ENCODE measurements at places on chromosomes 2 and 18.

DNA sequence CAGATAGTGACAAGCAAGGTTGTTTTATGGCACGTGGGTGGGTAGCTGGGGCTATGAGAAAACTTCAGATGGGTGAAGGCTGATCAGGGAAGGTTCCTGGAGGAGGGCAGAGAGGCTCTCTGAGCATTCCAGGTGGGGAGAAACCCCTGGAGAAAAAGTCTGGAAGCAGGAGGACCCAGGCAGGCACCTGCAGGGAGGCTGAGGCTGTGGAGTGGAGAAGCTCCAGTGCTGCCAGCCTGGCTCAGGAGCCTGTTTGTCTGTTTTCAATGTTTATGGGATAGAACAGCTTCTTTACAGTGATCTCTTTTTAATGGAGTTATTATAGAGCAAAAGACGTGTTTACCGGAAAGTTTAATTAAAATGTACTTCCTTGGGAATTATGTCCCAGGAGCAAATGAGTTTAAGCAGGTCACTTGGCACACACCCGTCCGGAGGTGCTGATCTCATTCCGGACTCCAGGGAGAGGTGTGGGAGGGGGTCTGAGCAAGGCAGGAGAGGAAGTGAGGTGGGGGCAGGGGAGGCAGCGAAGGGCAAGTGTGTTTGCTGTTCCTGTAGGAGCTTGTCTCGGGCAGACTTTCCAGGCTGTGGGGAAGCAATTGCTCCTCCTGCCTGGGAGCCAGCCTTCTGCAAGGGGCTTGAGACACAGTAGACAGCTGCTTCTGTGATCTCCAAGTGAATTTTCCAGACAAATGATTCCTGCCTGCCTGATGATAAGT lies 239.5 kb downstream of the MYCN start:
- no peak for DNase-seq

- no peak for DNase-seq
Observed at GRCh38 chr2:37507051-37507410, 162.6 kb downstream of the QPCT start.

DNA sequence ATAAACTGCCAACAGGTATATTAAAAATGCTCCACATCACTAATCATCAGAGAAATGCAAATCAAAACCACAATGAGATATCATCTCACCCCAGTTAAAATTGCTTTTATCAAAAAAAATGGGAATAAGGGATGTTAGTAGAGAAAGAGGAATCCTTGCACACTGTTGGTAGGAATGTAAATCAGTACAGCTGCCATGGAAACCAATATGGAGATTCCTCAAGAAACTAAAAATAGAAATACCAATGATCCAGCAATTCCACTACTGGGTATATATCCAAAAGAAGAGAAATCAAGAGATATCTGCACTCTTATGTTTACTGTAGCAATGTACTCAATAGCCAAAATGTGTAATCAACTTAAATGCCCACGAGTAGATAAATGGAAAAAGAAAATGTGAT lies 40.6 kb downstream of the ZRANB3 start:
- no peak for DNase-seq

DNA sequence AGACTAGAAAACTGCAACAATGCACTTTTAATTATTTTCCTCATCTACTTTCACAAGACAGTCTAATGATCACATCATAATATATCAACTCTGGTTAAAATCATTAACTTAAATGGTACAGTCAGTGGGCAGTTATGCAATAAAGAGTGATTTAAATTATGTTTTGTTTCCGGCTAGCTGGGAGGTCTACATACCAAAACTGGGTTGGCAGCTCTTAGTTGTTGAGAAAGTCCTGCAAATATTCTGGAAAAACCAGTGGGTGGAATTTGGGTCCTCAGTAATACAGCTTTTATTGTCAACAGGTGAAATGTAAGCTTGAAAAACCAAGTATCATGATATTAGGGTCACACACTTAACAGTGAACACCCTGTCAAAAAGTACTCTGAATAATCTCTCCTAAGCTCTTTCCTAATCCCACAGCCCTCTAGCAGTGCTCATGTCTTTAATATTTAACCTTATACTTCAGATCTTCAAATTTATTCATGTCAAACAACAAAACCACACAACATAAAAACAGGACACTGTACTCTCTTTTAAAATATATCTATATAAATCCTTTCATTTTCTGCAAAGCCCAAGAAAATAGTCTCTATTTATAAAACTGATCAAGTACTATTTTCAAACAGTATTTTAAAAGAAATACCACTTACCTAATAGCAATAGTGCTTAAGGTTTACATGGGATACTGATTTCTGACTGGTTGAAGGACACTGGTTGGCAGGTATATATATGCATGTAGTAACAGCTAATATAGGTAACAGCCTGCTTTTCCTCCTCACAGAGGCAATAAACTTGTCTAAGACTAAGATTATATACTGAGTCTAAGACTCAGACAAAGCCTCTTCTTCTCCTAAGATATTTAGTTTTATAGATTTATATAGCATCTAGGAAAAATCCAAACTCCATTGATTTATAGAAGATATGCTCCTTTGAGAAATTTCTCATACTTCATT lies 103.8 kb downstream of the GAREM1 start:
- no peak for DNase-seq

DNA sequence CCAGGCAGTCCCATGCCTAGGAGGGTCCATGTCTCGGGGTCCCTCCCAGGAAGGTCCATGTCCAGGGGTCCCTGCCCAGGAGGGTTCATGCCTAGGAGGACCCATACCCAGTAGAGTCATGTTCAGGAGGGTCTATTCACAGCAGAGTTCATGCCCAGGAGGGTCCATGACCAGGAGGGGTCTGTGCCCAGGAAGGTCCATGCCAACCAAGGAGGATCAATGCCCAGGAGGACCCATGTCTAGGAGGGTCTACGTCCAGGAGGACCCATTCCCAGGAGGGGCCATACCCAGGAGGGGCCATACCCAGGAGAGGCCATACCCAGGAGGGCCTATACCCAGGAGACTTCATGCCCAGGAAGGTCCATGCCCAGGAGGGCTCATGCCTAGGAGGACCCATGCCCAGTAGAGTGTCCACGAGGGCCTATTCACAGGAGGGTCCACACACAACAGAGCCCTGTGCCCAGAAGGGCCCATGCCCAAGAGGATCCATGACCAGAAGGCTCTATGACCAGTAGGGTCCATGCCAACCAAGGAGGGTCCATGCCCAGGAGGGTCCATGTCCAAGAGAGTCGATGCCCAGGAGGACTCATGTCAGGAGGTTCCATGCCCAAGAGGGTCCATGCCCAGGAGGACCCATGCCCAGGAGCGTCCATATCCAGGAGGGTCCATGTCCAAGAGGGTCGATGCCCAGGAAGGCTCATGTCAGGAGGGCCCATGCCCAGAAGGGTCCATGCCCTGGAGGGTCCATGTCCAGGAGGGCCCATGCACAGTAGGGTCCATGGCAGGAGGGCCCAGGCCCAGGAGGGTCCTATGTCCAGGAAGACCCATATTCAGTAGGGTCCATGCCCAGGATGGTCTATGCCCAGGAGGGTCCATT lies 10.1 kb downstream of the GPR35 start:
- DNase-seq: no peak

GRCh38 chr18:45678441-45678840 lies 45.5 kb upstream of the SLC14A1 start:
- no peak for DNase-seq

GRCh38 chr2:118177884-118178283 lies 89.6 kb downstream of the INSIG2 start:
- no peak for DNase-seq

GRCh38 chr18:6784046-6784445 lies 54.5 kb downstream of the ARHGAP28 start:
- no peak for DNase-seq

GRCh38 chr2:47297767-47298425 lies 105.1 kb upstream of the MSH2 start:
- no peak for DNase-seq

GRCh38 chr2:106812383-106812782 lies 73.6 kb downstream of the ST6GAL2 start:
- no peak for DNase-seq

DNA sequence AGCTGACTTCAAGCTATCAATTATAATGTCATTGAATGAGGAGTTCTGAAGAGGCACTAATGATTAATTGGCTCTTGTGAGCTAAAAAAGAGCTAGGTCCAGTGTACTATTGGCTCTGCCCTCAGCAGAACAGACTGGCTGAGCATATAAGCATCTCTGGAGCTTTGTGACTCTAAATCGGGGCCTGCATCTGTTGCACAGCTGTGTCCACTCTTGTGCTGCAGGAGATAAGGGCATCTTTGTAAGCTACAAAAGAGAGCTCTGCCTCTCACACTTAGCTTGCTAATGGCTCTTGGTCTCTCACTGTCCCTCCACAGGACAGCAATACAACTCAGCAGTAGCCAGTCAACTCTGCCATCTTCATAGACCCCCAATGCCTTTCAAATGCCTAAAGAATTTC lies 61.5 kb upstream of the L3MBTL4 start:
- DNase-seq: no peak

GRCh38 chr18:48946329-48946835 lies 4.4 kb downstream of the SMAD7 start:
- no peak for DNase-seq

Data from GM13976 (cell line).